ENCODE measurements at places on chromosomes 1 and 21. TPM values are rescaled to one million over a fixed set of nuclear protein-coding genes. Genes with fewer than 3 reads are reported as not detected.

GRCh38 chr1:41898191-41898713 is 20.5 kb downstream of the HIVEP3 start:
- H3K36me3 ChIP-seq = no peaks in the 10 kb centered on the region
- peak; percentile 89 for DNase-seq
- H3K27ac ChIP-seq = peak overlapping the region; percentile 78
- peaks cover 98% of the 10 kb centered on the region for H3K4me1 ChIP-seq

DNA sequence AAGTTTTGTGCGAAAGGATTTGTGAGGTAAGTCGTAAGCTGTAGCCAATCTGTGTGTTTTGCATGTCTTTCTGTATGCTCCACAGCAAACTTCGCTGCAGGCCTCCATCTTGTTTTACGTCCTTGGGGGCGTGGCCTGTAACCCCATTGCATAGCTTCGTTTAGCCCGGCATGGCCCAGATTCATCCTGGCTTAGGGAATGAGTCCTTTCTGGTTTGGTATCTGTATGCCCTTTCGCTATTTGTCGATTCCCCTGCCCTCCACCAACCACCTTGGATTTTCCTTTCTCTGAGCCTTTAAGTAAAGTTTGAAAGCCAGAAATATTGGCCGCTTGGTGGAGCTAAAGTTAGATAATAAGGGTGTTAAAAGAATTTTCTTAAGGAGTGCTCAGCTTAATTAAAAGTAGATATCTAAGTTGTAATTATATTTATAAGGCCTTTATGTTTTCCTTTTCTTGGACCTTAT is 1.1 kb downstream of the THEM4 start:
- DNase-seq = no peak
- H3K27me3 ChIP-seq = no peaks in the 10 kb centered on the region
- H3K4me3 ChIP-seq = peak overlapping the region; percentile 70

DNA sequence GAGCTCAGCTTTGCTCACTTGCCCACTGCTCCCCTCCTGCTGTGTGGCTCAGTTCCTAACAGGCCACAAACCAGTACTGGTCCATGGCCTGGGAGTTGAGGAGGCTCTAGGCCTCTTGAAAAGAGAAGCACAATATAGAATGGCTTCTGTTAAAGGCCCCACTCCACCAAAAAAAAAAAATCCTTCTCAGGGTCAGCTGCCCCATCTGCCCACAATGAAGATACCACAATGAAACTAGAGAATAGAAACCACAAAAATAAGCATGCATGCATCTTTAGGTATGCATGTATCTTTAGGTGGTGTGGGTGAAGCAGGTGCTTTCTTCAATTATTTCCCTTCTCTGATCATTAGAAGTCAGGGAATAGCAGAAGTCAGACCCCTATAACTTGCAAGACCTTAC is 620.4 kb upstream of the BEND5 start:
- H3K27ac ChIP-seq = no peak overlapping the region
- DNase-seq = no peak
- no peaks in the 10 kb centered on the region for H3K36me3 ChIP-seq
- H3K4me1 ChIP-seq = no peaks in the 10 kb centered on the region
- H3K27me3 ChIP-seq = no peaks in the 10 kb centered on the region

The SPRR4 gene
- total RNA-seq = not detected

The BLACAT1 gene
- total RNA-seq = not detected

GRCh38 chr1:42192106-42192505 is 27.6 kb upstream of the GUCA2A start:
- no peak overlapping the region for H3K4me3 ChIP-seq
- no peak overlapping the region for H3K27ac ChIP-seq
- peaks cover 67% of the 10 kb centered on the region for H3K36me3 ChIP-seq
- H3K27me3 ChIP-seq = no peaks in the 10 kb centered on the region
- no peaks in the 10 kb centered on the region for H3K4me1 ChIP-seq

GRCh38 chr1:13779930-13780329 is 79.9 kb downstream of the PRDM2 start:
- H3K27ac ChIP-seq = no peak overlapping the region
- H3K4me1 ChIP-seq = peaks cover 11% of the 10 kb centered on the region
- H3K4me3 ChIP-seq = no peak overlapping the region
- H3K27me3 ChIP-seq = no peaks in the 10 kb centered on the region

The C21orf91 gene
- total RNA-seq = 42.2 TPM

GRCh38 chr1:87583459-87583858 is 254.8 kb downstream of the LMO4 start:
- no peak overlapping the region for H3K4me3 ChIP-seq
- no peak overlapping the region for H3K27ac ChIP-seq
- H3K4me1 ChIP-seq = no peaks in the 10 kb centered on the region
- H3K27me3 ChIP-seq = no peaks in the 10 kb centered on the region
- no peak for DNase-seq

GRCh38 chr1:18783705-18784481 is 75.6 kb downstream of the TAS1R2 start:
- no peak for DNase-seq
- peaks cover 15% of the 10 kb centered on the region for H3K27me3 ChIP-seq
- H3K4me1 ChIP-seq = no peaks in the 10 kb centered on the region
- H3K27ac ChIP-seq = no peak overlapping the region
- no peak overlapping the region for H3K4me3 ChIP-seq
- H3K36me3 ChIP-seq = no peaks in the 10 kb centered on the region

The CPT2 gene
- total RNA-seq = 10.6 TPM

DNA sequence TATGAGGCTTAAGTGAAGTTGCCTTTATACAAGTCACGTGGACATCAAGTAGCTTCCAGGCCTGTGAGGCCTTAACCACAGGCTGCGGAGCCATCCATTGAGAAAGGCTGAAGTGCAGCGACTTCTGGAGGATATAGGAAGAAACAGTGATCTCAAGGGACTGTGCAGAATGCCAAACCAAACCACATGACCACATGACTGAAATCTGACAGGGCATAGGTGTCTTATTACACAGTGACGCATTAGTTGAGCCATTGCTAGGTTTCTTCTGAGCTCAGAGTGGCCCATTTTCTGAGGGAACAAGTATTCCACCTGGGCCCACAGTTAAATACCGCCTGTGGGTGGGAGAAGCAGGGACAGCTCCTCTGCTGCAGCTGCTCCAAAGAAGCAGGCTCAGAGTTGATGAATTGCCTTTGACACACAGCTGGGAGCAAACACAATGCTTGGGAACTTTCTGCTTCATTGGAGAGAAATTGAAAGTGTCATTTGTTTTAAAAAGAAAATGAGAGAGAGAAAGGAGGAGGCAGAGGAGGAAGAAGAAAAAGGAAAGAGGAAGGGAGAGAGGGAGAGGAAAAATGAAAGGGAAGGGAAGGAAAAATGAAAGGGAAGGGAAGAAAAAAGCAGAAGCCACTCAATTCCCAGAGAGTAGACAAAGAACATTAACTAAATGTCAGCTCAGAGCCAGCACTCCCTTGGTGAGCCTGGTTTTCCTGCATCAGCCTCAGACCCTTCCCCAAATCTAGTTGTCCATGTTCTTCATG is 94.4 kb downstream of the COLGALT2 start:
- no peak overlapping the region for H3K27ac ChIP-seq
- DNase-seq = no peak
- no peaks in the 10 kb centered on the region for H3K27me3 ChIP-seq
- H3K4me3 ChIP-seq = no peak overlapping the region

The CGN gene
- total RNA-seq = 0.28 TPM

- H3K27me3 ChIP-seq = no peaks in the 10 kb centered on the region
- H3K4me3 ChIP-seq = no peak overlapping the region
- H3K36me3 ChIP-seq = no peaks in the 10 kb centered on the region
- peaks cover 14% of the 10 kb centered on the region for H3K4me1 ChIP-seq
- no peak for DNase-seq
- H3K27ac ChIP-seq = no peak overlapping the region
Observed at GRCh38 chr1:13694886-13695684, 4.9 kb upstream of the PRDM2 start.

DNA sequence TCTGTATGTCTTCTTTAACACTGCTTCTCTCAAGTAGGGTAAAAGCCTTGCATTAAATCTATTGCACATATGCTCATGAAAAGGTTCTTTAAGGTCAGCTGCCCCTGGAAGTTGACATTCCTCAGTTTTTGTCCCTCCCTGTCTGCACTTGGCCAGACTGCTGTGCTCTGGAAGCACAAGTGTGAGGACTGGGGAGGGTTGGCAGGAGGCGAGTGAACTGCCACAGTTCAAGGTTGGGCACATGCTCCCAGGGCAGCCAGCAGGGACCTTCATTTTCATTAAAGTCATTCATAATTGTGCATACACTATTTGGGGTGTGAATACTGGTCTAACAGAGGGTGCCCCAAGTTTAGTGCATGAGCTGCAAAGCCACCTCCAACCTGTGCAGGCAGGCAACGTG is 10.9 kb upstream of the THEM5 start:
- no peak overlapping the region for H3K27ac ChIP-seq
- H3K36me3 ChIP-seq = no peaks in the 10 kb centered on the region
- no peaks in the 10 kb centered on the region for H3K27me3 ChIP-seq
- H3K4me1 ChIP-seq = no peaks in the 10 kb centered on the region
- H3K4me3 ChIP-seq = no peak overlapping the region

The LPAR3 gene
- 0.87 TPM for total RNA-seq

- no peak for DNase-seq
- no peak overlapping the region for H3K4me3 ChIP-seq
- H3K27ac ChIP-seq = no peak overlapping the region
- H3K4me1 ChIP-seq = no peaks in the 10 kb centered on the region
- peaks cover 5% of the 10 kb centered on the region for H3K27me3 ChIP-seq
Observed at GRCh38 chr1:11622398-11622797, 31.8 kb downstream of the FBXO2 start.

GRCh38 chr1:36842448-36842847 is 191.9 kb downstream of the GRIK3 start:
- H3K27ac ChIP-seq = no peak overlapping the region
- no peaks in the 10 kb centered on the region for H3K36me3 ChIP-seq
- H3K4me3 ChIP-seq = no peak overlapping the region
- H3K27me3 ChIP-seq = peaks cover 1% of the 10 kb centered on the region
- no peaks in the 10 kb centered on the region for H3K4me1 ChIP-seq

The DARS2 gene
- total RNA-seq = 1.7 TPM

The C1QA gene
- total RNA-seq = not detected

The ATXN7L2 gene
- total RNA-seq = 11.8 TPM

DNA sequence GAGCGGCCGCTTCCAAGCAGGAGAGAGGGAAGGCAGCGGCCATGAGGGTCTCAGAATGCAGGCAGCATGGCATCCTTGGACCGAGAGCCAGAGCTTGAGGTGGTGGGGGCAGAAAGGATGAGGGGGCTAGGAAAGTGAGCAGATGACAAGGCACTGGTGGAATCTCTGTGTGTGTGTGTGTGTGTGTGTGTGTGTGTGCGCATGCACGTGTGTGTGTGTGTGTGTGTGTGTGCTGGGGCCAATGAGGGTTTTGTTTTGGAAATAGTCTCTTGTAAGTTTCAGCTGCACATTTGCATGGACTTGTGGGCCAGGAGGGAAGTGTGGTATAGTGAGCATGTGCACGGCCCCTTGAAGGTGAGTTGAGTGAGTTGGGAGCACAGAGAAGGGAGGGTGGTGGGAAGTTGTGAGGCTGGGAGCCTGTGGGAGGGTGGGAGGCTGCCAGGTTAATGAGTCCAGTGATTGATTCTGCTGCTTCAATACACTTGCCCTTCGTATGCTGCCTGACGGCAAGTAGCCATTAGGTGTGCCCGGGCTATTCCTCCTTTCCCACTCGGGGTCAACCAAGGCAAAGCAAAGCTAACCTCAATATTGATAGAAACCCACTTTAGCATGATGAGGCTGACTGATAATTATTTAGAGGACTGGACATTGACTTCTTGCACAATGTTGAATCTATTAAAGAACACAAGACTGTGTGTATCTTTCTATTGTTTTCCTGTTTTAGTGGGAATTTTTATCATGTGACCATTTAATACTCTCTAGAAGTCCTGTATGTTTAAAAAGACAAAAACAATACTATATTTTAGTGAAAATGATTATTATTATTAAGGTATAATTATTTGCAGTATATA is 80.3 kb downstream of the PROX1 start:
- no peak overlapping the region for H3K4me3 ChIP-seq
- H3K4me1 ChIP-seq = no peaks in the 10 kb centered on the region
- DNase-seq = no peak
- H3K27ac ChIP-seq = no peak overlapping the region
- H3K27me3 ChIP-seq = no peaks in the 10 kb centered on the region

- H3K4me1 ChIP-seq = no peaks in the 10 kb centered on the region
- H3K27me3 ChIP-seq = no peaks in the 10 kb centered on the region
- H3K4me3 ChIP-seq = no peak overlapping the region
- H3K27ac ChIP-seq = no peak overlapping the region
- no peak for DNase-seq
Observed at GRCh38 chr1:154253671-154254070, 18.8 kb upstream of the HAX1 start.

GRCh38 chr1:98364544-98364943 is 297.0 kb upstream of the SNX7 start:
- no peak for DNase-seq
- no peaks in the 10 kb centered on the region for H3K27me3 ChIP-seq
- H3K36me3 ChIP-seq = no peaks in the 10 kb centered on the region

The NES gene
- not detected for total RNA-seq

- H3K27ac ChIP-seq = no peak overlapping the region
- H3K27me3 ChIP-seq = no peaks in the 10 kb centered on the region
- no peaks in the 10 kb centered on the region for H3K36me3 ChIP-seq
- no peak for DNase-seq
Observed at GRCh38 chr21:38787461-38788274, 18.1 kb upstream of the ETS2 start.

The OR2G6 gene
- not detected for total RNA-seq

- H3K36me3 ChIP-seq = no peaks in the 10 kb centered on the region
- H3K27ac ChIP-seq = no peak overlapping the region
Observed at GRCh38 chr1:18682375-18682774, 51.7 kb downstream of the PAX7 start.

DNA sequence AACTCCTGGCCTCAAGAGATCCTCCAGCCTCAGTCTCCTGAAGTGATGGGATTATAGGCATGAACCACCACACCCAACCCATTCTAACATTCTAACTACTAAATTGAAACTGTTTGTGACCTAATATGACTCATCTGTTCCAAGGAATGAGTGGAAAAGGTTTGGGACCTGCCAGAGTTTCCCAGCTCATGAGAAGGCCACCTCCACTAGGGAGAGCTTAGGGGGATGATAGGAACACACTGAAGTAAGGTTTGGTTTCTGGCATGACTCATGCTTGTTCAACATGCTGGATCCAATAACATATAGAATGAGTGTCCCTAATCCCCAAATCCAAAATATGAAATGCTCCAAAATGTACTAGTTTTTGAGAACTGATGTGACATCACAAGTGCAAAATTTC is 18.9 kb upstream of the SCAF4 start:
- no peaks in the 10 kb centered on the region for H3K27me3 ChIP-seq
- no peak for DNase-seq
- no peaks in the 10 kb centered on the region for H3K36me3 ChIP-seq
- H3K4me3 ChIP-seq = no peak overlapping the region
- H3K4me1 ChIP-seq = no peaks in the 10 kb centered on the region

DNA sequence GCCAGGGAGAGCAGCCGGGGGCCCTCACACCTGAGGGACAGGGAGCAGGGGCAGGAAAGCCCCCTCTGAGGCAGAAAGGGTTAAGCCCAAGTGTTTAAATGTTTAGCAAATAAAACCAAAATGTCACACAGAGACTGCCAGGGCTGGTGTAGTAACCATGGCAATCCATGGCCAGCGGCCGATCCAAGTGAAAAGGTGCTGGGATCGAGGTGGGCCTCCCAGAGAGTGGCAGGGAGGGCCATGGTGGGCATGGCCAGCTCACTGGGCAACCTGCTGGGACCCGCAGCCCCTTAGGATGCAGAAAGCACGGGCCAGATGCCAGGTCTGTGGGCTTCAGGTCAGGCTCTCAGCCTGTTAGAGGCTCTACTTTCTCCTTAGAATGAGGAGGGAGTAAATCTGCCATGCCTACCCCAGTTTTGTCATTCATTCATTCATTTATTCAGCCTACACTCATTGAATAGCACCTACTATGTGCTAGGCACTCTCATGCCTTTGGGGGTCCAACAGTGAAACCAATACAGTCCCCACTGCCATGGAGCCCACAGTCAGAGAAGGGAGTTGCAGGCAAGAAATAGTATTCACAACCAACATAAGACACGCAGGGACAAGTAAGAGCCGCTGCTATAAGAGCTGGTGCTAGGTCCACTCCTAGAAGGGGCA is 56.1 kb downstream of the KCNN3 start:
- no peak for DNase-seq
- no peaks in the 10 kb centered on the region for H3K27me3 ChIP-seq
- H3K27ac ChIP-seq = no peak overlapping the region

Measured in CD4-positive, alpha-beta T cell (primary cell).